CD4-positive, alpha-beta T cell treated with Interleukin-12 subunit alpha and Interleukin-12 subunit beta, for 1 hour (primary cell): ENCODE measurements at places on chromosomes 7 and 10.

DNA sequence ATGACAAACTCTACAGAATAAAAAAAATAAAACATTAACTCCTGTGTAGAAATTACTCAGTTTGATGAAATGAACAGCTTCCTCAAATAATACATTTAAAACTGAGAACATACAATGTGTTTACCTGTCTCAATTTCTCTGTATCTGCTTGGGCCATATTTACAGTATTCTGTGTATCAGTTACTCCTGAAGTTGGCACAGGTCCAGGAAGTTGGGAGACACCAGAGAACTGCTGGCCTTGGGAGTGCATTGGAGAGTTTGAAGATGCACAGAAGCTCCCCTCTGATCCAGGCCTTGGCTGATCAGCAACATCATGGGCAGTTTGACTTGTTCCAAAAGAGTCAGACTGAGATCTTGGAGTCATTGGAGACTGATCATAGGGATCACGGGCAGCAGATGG, 155.1 kb downstream of the GALNT11 start:
- DNase-seq: no peak

- DNase-seq: peak; percentile 46
These were observed 161.2 kb downstream of the TAX1BP1 start for GRCh38 chr7:27901028-27901760.

DNA sequence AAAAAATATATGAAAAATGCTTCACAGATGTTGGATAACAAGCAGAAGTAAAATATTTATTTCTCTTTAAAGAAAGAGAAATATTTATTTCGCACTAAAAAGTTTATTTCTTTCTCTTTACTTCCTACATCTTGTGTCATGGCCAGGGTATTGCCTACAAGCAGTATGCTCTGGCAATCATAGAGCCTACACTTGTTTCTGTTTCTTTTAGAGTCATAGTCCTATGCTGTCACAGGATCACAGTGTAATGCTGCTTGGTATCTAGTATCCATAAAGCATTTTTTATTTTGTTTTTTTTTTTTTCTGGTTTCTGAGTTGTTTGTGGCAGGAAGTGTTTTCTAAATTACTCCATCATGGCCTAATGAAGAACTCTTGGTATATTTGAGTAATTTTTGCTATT, 116.0 kb downstream of the ATRNL1 start:
- no peak for DNase-seq

DNA sequence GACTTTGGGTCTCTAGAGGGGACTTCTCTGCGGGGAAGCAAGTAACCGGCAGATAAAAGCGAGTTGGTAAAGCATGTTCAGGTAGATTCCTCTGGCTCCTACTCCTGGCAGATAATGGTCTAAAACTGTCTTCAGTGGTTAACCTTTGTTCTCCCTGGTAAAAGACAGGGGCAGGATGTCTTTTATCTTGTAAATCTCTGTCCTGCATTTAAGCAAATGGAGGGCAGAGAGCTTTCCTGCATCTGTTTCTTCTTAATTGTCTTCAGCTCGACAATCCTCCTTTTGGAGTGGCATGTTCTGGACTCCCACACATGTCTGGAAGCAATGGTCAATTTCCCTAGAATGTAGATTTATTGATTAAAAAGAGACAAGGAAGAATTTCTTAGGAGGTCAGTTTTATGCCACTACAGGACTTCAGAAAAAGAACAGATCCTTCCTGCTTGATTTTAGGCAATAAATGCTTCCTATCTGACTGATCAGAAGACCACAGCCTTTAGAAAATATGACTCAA, 16.6 kb downstream of the C7orf33 start:
- no peak for DNase-seq

DNA sequence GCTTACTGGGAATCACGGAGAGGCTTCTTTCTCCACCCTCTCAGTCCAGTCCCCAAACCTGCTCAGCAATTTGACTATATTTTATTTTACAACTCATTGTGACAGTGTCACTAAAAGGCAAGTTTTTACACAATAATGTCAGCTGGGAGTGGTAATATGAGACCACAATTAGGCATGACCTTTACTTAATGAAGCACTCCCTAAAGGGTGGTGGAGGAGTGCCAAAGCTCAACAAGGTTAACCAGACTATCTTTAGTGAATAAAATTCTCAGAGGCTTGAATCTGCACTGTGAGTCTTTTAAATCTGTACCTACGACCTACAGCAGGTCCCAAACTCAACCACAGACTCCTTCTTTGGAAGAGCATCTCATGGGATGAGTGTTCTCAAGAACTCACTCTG, 215.6 kb downstream of the TAX1BP1 start:
- no peak for DNase-seq

GRCh38 chr7:157020514-157021070, 10.1 kb upstream of the MNX1 start:
- DNase-seq: no peak
